ENCODE measurements at places on chromosomes 1 and 21. TPM values are rescaled to one million over a fixed set of nuclear protein-coding genes. Genes with fewer than 3 reads are reported as not detected.

The EPHA10 gene
- polyA plus RNA-seq = 0.13 TPM

The KCND3 gene
- polyA plus RNA-seq = 1.3 TPM

The GRIK1 gene
- 1.7 TPM for polyA plus RNA-seq

The FCGR1A gene
- polyA plus RNA-seq = 1.9 TPM

The BLACAT1 gene
- polyA plus RNA-seq = 3.7 TPM

The SLC45A1 gene
- polyA plus RNA-seq = 4.3 TPM

The TSPEAR gene
- polyA plus RNA-seq = 1.1 TPM

The PRR9 gene
- polyA plus RNA-seq = not detected

The CMPK1 gene
- 65.6 TPM for polyA plus RNA-seq

The C1QC gene
- 20.1 TPM for polyA plus RNA-seq

Measured in renal pelvis (tissue), 12 donors.